Lung microvascular endothelial cell (primary cell): ENCODE measurements at places on chromosomes 3 and 15. TPM values are rescaled to one million over a fixed set of nuclear protein-coding genes. Genes with fewer than 3 reads are reported as not detected.

- DNase-seq: no peak
Measured at GRCh38 chr15:69755551-69756310, 303.1 kb downstream of the RPLP1 start.

DNA sequence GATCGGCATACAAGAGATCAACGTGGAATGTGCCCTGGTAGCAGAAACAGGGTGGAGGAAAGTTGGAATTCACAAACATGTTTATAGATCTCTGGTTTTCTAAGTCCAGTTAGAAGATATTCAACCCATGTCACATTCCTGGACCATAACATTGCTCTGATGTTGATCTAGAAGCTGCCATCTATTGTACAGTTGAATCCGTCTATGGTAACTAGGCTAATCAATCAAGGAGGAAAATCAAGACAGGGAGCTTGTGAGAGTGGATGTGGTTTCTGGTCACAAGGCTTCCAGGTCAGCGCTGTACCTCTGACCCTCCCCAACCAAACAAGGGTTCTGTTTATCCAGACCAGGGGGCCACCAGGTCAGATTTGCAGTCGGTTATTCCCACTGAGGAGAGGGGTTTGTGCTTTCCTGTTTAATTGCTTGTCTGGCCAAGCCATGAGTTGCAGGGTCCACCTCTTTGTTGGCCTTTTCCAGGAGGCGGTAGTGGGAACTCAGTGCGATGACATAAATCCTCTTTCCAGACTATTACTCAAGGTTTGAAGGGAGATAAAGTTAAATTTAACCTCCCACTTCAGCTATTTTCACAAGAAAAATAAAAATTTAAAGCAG lies 130.3 kb downstream of the SLCO3A1 start:
- no peak for DNase-seq

GRCh38 chr3:189398656-189399055 lies 226.9 kb downstream of the TPRG1 start:
- no peak for DNase-seq

- DNase-seq: no peak
Measured at GRCh38 chr3:125480656-125481374, 39.2 kb downstream of the SNX4 start.

DNA sequence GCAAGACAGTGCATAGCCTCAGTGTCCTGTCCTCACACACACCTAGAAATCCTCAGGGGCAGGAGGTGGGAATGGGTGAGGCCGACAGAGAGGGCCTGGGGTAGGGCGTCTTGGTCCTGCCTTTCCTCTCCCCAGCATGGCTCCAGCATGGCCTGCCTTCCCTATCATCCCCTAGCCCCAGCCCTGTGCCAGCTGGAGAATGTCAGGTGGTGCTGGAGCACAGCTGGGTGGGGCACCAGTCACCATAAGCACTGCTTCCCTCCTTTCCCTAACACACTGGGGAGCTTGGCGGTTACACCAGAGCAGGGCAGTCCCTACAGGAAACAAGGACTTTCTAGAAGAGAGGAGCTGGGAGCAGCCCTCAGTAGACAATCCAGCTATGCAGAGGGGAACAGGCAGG lies 236.8 kb downstream of the KLF13 start:
- DNase-seq: no peak

DNA sequence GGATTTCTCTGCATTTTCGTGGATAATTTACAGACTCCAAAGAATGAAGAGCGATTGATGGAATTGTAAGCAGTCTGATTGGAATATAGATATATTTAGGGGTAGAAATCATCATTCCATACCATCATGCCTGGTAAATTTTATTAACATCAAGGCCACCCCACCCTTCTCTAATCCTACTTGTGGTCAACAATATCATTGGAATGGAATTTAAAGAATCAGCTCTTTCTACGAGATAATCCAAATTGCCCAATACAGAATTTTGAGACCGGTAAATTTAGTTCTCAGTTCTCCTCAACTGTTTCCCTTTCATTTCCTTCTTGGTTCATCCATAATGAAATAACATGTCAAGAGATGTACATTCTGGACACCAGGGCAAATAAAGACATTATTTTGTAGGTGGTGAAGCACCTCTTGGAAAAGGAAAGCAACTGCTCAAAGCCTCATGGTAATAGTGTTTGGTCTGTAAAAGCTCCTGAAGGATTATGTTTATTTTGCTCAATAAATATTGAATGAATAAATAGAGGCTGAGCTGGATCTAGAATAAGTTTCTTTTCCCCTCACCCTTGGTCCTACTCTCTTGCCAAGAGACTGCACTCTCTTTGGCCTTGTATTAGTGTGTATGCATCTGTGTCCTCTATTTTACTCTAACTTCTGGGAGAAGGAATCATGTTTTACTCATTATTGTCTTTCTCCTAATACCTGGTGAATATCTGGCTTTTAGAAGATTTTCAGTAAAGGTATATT lies 133.7 kb upstream of the BCL6 start:
- no peak for DNase-seq

DNA sequence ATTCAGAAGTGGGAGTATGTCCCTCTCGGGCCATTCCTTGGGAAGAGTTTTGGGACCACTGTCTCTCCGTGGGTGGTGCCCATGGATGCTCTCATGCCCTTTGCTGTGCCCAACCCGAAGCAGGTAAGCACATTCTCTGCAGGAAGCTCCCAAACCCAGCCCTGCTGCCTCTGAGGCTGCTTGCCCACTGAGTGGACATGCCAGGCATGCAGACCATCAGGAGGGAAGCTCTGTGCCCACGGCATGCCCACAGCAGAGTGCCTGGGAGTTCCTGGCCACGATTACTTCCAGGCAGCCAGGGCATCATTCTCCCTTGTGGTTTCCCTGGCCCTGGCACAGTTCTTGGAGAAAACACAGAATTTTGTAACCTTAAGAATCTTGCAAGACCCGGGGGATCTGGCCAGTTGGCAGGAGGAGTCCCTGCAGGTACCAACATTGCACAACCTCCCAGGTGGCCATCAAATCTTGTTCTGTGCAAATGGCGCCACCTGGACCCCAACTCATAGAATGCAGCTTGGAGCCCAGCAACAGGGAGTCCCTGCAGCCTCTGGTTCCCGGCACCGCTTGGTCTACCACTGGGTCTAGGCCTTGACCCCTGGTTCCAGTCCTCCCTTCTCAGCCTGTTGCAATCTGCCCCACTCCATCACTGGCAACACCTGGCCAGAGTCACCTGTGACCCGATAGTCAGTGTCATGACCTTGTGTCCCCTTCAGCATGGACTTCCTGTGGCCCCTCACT lies 20.4 kb downstream of the FAH start:
- peak; percentile 67 for DNase-seq

DNA sequence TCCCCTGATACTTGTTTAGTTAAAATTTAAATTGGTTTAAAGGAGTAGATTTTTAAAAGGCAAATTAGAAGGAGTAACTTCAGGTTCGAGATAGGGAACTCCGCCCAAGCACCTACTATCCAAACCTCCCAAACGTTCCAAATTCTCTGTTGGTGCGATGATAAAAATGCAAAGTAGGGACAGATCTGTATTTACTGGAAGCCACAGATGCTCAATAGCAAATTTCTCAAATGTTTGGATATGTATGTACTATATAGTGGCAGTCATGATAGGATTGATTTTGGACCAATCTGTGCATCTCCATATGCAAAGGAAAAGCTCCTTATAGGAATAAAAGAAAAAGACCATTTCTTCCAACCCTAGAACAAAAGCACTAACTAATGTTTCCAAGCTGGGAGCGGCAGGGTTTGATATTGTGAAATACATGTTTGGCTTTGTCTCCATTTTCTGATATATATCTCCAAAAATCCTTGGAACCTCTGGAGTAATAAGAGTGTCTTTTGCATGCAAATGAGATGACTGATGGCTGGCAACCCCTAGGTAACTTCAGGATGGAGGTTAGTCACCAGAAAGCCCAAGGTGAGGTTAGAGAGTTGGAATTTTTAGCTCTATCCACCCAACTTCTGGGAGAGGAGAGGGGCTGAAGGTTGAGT lies 15.6 kb downstream of the RTP2 start:
- no peak for DNase-seq

DNA sequence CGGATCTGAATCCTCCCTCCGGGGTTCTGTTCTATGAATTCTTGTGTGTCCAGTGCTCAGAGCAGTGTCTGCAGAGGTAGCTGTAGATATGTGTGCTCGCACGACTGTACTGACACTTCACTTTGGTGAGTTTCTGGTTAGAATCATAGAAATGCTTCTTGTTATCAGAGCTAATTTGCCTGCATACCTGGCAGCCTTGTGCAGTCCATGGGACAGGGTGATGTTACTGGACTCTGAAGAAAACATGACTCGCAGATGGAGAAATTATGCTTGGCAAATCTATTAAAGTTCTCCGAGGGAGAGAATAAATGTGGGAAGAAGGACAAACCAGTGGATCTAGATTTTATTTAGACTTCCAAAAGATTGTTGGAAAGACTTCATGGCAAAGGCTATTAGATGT lies 12.2 kb downstream of the CGNL1 start:
- DNase-seq: no peak

DNA sequence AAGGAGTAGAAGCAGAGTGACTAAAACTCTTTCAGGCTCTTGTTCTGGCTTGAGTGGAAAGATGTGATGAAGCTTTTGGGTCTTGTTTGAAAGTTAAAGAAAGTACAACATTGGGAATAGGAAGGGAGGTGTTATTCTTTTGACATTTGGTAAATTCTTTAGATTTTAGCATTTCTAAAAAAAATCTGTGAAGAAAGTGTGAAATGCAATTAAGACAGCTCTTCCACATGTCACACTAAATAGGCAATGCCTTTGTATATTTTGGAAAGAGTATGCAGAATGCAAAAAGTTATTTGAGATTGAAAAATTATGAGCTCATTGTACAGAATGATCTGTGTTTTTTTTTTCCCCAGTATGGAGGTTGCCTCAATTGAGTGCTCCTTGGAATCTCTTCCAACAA lies 532.2 kb upstream of the DPPA4 start:
- DNase-seq: no peak

DNA sequence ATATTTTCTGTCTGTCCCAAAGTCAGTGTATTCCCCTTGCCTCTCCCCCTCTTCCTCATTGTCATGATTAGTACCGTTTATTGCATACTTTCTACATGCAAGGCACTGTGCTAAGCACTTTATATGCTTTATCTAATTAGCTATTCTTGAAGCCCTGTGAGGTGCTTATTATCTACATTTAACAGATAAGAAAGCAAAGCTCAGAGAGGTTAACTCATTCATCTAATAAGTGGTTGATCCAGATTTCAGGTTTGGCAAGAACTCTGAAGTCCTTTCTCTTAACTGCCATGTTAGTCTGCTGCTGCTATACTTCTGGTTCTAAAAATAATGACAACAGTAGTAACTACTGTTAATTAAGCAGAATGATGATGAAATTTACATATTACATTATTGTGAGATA lies 13.5 kb downstream of the IQGAP1 start:
- DNase-seq: no peak

DNA sequence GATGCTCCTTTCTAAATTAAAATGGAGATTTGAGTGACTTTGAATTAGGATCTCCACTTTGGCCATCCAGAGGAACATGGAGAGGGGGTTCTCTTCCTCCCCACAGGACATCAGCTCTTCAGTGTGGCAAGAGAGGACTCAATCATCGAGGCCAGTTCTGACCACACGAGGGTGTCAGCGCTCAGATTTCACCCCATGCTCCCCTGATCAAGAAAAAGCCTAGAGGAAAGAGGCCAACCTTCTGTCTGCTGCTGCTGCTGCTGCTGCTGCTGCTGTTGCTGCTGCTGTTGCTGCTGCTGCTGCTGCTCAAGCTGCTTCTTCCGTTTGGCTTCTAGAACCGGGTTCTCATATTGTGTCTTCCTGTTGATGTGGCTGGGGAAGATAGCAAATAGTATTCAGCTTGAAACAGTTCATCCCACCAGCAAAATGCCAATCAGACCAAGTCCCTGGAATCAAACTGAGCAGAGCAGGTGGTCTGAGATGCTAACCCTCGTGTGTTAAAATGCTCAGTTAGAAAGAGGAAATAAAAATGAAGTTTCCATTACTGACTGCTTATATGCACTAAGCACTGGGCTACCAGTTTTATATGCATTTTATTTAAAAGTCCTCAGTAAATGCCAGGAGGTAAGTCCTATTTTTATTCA lies 599.0 kb downstream of the MAGI1 start:
- DNase-seq: peak; percentile 68

DNA sequence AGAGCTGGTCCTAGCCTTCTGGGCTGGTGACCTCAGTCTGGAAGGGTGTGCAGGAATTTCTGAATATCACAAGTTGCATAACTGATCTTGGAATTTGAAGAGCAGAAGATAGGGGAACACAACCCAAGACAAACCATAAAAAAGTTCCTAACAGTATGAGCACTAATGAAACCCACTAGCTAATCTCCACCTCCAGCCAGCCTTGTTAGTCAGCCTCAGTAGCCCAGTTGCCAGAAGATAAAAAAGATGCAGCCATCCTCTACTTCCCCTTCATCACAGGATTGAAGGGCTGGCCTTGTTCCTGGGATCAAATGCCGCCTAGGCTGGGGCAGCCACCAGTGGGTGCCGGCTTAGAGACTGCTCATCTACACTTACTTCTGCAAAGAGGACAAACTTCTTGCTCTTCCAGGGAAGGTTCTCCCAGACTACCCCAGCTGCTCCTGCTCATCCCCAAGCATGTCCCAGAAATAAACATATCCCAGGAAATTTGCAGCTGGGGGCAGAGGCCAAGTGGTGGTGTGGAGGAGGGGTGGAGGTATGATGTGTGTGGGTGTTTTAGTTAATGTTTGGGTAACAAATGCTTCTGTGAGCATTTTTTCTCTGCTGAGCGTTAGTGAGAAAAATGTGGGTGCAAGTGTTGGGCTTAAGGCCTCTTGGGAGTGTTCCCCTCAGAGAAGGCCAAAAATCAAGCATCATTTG lies 9.2 kb upstream of the ITGA11 start:
- no peak for DNase-seq

DNA sequence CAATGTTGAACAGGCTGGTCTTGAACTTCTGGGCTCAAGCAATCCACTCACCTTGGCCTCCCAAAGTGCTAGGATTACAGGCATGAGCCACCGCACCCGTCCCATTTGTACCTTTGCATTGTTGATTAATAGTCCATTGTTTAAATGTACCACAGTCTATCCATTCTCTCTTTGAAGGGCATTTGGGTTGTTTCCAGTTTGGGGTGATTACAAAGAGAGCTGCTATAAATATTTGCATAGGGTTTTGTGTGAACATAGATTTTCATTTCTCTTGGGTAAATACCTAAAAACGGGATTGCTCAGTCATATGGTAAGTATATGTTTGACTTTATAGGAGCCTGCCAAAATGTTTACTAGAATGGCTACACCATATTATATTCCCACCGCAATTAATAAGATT lies 13.7 kb upstream of the PTPRG start:
- no peak for DNase-seq

- DNase-seq: no peak
Measured at GRCh38 chr15:55737373-55737772, 5.6 kb downstream of the PRTG start.

GRCh38 chr3:152213203-152213602 lies 55.5 kb upstream of the MBNL1 start:
- DNase-seq: no peak

- DNase-seq: no peak
Measured at GRCh38 chr15:85800478-85801123, 5.9 kb upstream of the KLHL25 start.

- DNase-seq: no peak
Measured at GRCh38 chr3:149174901-149175300, 45.5 kb downstream of the HPS3 start.

Gene GOLGA6L10
- 0.20 and 0.44 TPM in 2 replicates for total RNA-seq

Gene H1-8
- total RNA-seq: not detected in 2 replicates

Gene CLPX
- total RNA-seq: 24.2 and 31.7 TPM in 2 replicates

Gene PTH1R
- total RNA-seq: under 0.01 TPM in 1 of 2 replicates, not detected in the other
